ENCODE measurements at places on chromosomes 13 and 19.

- no peak for DNase-seq
These were observed 72.1 kb downstream of the KLF12 start for GRCh38 chr13:74061926-74062595.

GRCh38 chr19:5910638-5910907 lies 3.5 kb upstream of the CAPS start:
- DNase-seq = no peak

DNA sequence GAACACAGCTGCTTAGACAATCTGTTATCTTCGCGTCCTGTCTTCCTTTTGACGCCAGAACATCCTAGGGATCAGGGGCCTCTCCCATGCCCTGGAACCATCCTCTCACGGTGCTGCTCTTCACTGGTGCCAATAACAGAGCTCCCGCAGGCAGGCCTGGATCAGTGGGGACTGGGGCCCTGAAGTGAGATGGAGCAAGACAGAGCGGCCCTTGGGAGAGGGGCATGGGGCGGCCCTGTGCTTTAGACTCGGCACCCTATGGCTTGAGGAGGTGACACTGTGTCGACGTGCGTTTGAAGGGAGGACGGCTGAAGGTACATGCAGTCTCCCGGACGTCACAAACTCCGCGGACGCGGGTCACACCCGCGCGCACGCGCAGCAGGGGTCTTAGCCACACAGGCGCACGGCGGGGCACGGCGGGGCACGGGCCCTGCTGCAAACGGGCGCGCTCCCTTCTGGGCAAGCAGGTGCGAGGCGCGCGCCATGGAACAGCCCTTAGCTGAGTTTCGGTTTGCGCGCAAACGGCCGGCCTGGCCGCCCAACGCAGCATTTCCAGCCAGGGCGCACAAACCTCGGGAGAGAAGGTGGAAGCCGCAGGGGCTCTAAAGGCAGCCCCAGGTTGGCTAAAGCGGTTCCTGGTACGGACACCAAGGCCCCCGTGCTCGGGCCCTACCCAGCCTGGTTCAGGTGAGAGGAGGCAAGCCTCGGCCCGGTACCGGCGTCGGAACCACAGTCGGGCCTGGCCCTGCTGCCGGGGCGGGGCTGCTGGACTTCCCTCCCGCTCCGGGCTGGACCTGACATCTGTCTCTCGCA lies 16.5 kb upstream of the RNF17 start:
- DNase-seq = peak; percentile 61

- DNase-seq = peak; percentile 96
These were observed 69.3 kb downstream of the LMO7 start for GRCh38 chr13:75705395-75705794.

DNA sequence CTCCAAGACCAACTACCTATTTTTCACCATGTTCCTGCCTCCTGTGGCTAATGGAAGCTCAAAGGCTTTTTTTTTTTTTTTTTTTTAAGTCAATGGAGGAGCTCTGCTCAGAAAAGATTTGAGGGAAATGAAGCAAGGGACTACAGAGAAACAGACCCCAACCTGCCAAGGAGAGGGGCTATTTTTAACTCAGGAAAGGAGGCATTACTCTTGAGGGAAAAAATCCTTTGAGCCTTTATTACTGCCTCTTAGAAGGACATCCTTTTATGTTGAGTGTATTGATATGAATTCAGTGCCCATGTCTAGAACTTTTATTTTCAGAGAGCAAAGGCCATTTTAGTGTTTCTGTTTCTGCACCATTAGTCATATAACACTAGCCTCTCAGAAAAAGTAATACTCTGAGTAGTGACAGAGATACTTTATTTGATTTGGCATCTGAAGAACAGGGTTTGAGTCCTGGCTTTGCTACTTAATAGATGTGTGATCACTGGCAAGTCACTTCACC lies 68.1 kb upstream of the PCDH8 start:
- DNase-seq = no peak

- DNase-seq = no peak
These were observed 59.0 kb upstream of the UQCRFS1 start for GRCh38 chr19:29271911-29272310.

GRCh38 chr19:30690935-30691818 lies 319.0 kb downstream of the ZNF536 start:
- DNase-seq = no peak

GRCh38 chr13:111153977-111154332 lies 38.8 kb downstream of the ARHGEF7 start:
- DNase-seq = peak; percentile 36

DNA sequence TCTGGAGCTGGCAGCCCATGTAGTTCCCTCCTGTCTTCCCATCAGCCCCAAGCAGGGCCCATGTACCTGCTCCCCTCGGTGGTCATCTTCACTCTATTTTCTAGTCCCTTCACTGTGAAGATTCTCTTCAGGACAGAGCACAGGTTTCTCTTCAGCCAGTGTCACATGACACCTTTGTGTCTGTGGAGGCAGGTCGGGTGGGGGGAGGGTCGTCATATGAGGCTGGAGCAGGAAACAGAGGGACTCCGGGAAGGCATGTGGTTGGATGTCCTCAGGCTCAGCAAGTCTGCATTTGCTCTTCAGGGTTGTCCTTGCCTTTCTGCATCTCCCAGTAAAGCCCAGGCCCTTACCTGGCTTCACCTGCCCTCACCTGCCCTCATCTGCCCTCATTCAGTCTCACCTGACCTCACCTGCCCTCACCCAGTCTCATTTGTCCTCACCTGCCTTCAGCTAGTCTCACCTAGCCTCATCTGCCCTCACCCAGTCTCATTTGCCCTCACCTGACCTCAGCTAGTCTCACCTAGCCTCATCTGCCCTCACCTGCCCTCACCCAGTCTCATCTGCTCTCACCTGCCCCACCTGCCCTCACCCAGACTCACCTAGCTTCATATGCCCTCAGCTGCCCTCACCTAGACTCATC lies 120.3 kb downstream of the ZDHHC20 start:
- no peak for DNase-seq

DNA sequence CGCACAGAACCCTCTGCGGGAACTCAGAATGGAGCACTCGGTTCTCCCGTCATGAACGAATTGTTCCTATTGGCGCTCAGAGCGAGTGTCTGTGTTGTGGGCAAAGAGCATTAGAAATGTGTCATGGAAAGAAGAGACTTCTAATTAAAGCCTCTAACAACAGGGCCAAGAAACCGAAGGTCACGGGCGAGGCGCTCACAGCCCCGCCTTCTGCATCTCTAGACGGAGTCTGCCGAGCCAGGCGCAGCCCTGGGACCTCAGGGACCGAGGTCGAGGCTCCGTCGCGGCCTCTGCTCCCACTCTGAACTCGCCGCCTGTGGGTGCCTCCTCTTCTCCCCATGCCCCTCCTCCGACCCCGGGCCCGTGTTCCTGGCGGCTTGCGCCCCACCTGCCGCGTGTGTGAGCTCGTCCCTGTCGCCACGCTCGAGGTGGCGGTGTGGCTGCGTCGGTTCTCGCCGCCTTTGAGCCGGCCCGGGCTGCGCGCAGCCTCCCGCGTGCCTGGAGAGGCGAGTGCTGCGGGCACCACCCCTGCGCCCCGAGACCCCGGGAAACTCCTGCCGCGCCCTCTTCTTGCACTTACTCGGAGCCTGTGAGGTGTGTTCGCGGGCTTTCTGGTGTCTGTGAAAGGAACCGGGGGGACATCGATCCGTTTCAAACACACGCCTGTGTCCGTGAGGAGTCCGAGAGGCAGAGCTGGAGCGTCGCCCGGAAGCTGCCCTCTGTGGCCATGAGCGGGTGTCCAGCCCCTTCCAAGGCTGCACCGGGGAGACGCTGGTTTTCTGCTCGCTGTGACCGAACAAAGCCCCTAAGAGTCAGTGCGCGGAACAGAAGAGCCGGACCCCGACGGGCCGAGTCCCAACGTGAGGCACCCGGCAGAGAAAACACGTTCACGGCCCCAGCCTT lies 45.4 kb upstream of the SPACA7 start:
- DNase-seq = no peak

- DNase-seq = no peak
These were observed 50.5 kb downstream of the SGCG start for GRCh38 chr13:23231241-23231640.

- DNase-seq = no peak
These were observed 20.0 kb downstream of the DIAPH3 start for GRCh38 chr13:60143775-60144174.

GRCh38 chr13:96988441-96988840 lies 5.8 kb downstream of the OXGR1 start:
- DNase-seq = no peak

DNA sequence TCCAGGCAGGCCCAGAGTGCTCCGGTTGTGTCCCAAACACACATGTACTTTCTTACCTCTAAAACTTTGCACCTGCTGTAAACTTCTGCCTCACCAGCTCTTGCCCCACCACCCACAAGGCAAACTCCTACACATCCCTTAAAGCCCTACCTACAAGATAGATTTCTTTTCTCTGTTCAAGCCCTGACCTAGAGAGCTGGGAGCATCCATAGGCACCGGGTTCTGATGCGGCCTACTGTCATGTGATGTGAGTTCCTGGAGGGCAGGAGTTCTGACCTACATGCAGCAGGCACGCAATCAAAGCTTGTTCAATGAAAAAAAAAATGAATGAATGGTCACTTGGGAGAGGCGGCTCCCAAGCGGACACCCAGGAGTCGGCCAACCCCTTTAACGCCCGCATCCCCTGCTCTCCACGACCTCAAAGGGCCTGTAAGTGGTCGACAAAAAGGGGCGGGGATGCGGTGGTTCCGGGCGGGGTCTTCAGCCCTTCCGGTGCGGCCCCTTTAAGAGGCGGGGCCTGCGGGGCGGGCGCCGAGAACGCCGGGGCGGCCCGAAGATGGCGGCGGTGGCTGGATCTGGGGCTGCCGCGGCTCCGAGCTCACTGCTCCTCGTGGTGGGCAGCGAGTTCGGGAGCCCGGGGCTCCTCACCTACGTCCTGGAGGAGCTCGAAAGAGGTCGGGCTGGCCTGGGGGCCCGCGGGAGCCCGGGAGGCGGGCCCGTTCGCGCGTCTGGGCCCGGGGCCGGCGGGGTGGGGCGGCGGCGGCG lies at the start of gene MAP1S:
TSS of gene MAP1S (plus strand) at position 534 of the 765 bp plus-strand sequence. CDS start at position 557, 23 bp downstream.
- DNase-seq = peak; percentile 56

- DNase-seq = no peak
These were observed 53.0 kb downstream of the GGACT start for GRCh38 chr13:100535426-100536135.

- DNase-seq = no peak
These were observed 19.9 kb downstream of the CEBPG start for GRCh38 chr19:33393286-33394005.

DNA sequence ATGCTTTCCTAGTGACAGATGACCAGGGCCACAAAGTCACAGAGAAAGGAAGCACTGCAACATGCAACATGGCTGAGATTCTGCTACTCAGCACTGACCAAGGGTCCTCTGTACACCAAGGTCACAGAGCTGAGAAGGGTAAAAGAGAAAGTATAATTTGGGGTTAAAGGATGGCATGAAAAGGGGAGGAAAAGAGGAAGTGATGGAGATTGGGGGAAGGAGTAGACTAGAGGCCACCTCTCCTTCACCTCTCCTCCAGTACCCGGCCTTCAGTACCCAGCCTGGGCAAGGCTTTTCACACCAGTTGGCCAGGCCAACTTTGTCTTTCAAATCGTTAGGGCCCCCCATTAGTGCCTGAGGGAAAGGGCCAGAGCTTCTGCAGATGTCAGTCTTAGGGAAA lies 6.3 kb upstream of the RPS19 start:
- no peak for DNase-seq

DNA sequence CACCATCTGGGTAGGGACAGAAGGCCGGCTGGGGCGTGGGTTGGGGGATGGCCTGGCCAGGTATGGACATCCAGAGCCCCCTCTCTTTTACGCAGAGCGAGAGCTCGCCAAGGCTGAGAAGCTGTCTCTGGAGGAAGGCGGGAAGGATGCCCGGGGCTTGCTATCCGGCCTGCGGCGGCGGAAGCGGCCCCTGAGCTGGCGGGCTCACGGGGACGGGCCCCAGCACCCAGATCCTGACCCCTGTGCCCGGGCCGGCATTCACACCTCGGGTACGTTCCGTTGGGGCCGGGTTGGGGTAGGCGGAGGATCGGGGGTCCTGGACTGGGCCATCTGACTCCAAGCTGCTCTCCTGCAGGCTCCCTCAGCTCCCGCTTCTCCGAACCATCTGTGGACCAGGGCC lies 8.7 kb upstream of the SCN1B start:
- no peak for DNase-seq

- peak; percentile 66 for DNase-seq
These were observed 121.6 kb upstream of the FRY start for GRCh38 chr13:31909864-31910551.

DNA sequence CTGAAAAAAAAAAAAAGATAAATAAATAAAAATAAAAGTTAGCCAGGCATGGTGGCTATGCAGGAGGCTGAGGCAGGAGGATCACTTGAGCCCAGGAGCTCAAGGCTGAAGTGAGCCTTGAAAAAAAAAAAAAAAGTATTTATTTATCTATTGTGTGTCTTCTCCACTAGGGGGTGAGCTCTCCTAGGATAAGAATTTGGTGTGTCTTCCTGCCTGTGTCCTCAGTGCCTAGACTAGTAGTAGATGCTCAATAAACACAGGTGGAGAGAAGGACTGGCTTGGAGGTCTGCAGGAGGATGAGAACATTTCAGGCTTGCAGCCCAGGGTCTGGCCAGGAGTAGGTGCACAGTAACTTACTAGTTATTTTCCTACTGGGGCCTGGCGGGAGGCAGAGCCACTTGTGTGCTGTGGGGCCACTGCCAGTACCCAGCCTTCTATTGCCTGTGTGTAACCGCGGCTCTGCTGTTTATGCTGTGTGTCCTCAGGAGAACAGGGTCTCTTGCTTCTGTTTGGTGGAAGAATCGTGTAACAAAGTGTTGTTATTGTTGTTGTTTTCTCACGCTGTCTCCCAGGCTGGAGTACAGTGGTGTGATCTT lies 5.4 kb downstream of the LMTK3 start:
- peak; percentile 76 for DNase-seq

DNA sequence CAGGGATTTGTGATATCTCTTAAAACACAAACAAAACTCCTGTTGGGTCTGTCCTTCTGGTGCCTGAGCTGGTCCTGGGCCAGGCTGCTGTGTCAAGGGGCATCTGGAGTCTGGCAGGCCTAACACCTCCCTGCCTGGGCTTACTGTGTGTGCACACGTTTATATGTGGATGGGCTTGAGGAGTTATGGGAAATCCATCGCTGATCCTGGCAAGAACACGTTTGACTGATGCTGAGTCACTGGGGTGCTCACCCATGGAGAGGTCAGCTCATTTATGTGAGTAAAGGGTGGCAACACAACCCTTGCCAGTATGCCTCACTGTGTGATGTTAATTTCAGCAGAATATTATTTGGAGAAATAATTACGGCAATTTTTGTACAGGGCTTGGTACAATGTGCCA lies 44.5 kb upstream of the PCDH8 start:
- no peak for DNase-seq

DNA sequence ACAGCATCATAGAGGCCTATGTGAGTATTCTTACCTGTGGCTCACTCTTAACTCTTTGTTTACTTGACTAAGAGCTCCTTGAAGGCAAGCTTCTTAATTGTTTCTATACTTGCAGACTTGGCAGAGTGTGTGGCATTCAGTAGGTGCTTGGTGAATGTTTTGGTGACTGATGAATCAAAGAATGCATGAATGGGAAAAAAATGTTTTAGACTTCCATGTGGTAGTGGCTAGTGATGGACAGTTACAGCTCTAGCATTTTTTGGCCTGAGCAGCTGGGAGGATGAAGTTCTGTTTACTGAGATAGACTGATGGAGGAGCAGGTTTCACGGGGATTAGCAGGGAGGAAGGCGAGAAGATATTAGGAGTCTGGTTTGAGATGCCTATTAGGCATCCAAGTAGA lies 13.6 kb downstream of the HAS1 start:
- no peak for DNase-seq

- DNase-seq = no peak
These were observed 5.3 kb downstream of the NECTIN2 start for GRCh38 chr19:44851427-44851826.

GRCh38 chr13:100490692-100491091 lies 97.9 kb downstream of the GGACT start:
- DNase-seq = peak; percentile 75

GRCh38 chr13:52961256-52961910 lies 67.2 kb upstream of the OLFM4 start:
- no peak for DNase-seq

Data from SW480 (cell line).